ENCODE measurements at places on chromosomes 2 and 18.

DNA sequence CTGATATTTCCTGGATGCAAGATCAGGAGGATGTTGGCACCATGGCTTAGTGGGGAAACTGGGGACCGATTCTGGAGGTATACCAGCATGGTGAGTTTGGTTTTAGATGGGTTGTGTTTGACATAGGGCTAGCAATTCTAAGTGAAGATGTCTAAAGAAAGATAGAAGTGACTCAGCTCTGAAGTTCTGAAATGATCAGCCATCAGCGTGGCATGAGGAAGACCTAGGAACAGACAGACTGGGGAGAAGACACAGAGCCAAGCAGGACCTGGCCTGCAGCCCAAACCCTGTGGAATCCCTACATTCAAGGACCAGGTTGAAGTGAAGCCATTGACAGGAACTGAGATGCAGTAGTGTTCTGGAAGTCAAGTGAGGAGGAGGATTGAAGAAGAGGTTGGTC, 39.8 kb downstream of the HRH4 start:
- DNase-seq = no peak

DNA sequence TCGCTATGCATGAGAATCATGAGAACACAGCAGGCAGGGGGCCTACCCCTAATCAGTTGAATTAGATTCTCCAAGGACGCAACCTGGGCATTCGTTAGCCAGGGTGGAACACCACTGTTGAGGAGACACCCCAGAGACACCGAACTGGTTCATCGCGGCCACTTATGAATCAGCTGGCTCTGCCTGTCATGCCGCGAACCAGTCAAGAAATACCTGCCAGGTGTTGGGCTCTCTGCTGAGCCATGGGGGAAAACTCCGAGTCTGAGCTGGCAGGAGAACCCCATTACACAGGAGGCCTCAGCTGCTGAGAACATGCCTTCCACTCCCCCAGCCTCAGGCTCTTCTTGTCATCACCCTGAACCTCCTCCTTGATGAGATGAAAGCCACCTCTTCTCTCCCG, 184.3 kb downstream of the SMAD7 start:
- no peak for DNase-seq

DNA sequence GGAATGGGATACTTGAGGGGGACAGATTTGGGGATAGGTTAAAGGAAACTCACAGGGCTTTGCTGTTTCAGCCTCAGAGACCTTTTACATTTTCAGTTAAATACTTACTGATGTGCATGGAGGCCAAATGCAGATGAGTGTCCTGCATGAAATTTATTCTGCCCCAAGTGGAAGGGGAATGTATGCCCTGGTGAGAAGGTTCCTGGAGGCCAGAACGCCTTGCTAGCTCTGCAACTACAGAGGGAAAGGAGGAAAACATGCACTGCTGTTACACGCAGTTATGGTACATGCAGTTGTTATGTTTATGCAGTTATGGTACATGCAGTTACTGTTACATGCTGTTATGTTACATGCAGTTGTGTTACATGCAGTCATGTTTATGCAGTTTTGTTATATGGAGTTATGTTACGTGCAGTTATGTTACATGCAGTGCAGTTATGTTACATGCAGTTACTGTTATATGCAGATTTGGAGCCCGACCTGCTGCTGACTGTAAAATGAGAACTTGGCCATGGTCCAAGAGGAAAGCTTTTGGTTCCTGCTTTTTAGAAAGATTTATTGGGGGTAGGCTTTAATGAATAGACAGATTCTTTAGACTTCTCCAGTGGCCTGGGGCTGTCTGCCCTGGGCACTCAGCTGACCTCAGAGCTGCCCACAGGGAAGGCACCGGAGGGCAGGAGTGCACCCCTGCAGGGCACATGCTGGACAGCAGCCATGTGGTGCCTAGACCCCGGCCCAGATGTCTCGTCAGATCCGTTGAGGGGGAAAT, 84.1 kb downstream of the LDLRAD4 start:
- DNase-seq = no peak

DNA sequence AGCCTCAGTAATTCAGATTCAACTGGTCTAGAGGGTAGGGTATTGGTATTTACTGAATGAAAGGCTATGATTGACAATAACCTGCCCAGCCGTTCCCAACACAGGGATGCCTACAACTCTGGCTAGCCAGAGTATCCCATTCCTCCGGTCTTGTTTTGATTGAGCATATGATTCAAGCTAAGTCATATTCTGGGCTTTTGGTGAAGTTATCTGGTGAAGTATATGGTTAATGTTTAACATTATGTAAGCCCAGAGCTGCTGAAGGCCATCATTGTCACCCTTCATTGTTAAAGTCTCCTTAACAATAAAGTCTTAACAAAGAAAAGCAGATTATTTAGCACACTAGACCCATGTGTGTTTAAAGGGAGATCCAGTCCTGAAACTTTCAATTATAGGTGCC, 152.6 kb downstream of the EXOC6B start:
- DNase-seq = no peak

- DNase-seq = no peak
Observed at GRCh38 chr2:44170311-44170717, 1.6 kb downstream of the PPM1B start.

DNA sequence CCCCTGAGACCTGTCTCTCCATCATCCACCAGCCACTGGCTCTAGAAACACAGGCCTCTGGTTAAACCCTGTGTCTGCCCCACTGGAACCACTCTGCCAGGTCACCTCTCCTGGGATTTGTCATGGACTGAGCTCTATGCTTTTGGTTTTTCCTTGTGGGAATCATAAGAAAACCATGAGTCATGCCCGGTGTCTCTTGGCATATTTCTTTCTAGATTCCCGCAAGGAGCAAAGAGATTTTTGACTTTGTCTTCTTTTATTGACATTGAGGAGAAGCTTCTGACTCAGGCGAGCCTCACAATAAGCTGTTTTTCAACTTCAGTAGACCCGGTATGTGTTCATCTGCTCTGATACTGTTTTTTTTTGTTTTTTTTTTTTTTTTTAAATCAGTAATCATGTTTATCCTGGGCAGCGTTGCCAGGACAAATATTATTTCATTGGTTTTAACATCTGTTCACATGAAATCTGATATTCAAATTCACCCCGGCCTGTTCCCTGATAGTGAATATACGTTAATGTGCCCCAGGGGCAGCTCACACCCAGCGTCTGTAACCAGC, 207.1 kb downstream of the ACKR3 start:
- no peak for DNase-seq

DNA sequence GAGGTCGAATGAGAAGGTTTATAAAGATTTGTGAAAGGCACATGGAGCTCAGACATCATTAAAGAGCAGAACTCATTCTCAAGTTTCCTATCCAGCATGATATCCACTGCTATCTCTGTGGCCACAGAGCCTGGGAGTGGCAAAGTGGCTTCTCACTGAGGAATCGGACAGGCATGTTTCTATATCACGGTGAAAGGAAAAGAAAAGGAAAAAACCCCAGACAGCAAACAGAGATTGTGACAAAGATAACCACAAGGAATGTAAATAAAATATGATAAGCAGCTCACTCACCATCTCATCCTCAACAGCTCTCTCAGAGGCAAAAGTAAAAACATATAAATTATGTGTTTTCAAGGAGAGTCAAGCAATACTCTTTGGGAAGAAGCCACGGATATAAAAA, 2.5 kb downstream of the PID1 start:
- no peak for DNase-seq

- no peak for DNase-seq
Observed at GRCh38 chr2:17036361-17036760, 370.7 kb upstream of the CYRIA start.

GRCh38 chr2:207772844-207773205, 3.1 kb upstream of the FZD5 start:
- DNase-seq = no peak

DNA sequence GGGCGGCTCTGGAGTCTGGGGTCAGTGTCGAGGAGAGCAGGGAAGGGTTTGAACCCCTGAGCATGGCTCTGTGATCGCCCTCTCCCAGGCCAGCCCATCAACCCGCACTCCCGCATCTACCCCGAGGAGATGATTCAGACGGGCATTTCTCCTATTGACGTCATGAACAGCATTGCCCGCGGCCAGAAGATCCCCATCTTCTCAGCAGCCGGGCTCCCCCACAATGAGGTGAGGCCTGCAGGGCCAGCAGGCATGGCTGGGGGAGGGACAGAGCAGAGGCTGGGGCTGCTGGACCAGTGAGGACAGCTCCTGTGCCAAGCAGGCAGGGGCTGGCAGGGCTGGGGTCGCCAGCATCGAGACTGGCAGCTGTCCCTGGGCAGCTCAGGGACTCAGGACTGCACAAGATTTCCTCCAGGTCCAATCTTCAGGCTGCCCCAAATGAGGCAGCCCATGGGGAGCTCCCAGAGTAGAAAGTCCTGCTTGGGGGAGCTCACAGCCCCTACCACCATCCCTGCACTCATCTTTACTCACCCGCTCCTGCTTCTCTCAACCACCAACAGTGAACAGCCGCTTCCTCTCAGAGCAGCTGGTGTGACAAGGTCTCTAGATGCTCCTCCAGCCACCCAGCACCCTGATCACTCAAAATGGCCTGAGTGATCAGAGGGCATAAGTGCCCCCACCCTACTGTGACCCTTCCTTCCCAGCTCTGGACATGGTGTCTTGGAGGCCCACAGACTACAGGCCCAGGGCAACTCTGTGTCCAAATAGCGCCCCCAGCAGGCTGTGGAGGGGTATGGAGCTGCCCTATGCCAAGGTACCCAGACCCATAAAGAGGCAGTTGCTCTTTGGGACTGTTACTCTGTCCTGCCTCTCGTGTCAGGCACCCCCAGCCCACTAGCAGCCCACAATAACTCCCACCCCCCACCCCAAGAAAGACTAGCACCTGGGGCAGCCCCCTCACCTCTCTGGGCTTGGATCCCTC, 18.3 kb upstream of the ANKRD53 start:
- no peak for DNase-seq

DNA sequence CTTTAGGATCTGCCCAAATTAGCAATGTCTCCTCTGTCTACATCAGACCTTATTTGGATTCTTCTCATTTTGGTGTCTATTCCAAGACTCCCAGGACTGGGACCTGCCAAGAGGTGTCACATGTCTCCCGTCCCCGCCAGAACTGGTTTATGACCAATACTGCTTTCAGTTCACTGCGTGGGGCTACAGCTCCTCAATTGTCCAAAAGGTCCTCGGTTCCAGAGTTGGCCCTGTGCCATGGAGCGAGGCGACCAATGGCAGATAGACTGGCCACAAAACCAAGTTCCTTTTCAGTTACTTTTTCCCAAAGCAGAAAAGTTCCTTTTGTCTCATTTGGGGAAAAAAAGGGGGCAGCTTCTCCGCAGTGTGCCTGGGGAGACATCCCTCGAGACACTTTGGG, 144.1 kb upstream of the ZNF236 start:
- no peak for DNase-seq

- DNase-seq = peak; percentile 86
Observed at GRCh38 chr2:205731583-205731981, 49.3 kb downstream of the NRP2 start.

DNA sequence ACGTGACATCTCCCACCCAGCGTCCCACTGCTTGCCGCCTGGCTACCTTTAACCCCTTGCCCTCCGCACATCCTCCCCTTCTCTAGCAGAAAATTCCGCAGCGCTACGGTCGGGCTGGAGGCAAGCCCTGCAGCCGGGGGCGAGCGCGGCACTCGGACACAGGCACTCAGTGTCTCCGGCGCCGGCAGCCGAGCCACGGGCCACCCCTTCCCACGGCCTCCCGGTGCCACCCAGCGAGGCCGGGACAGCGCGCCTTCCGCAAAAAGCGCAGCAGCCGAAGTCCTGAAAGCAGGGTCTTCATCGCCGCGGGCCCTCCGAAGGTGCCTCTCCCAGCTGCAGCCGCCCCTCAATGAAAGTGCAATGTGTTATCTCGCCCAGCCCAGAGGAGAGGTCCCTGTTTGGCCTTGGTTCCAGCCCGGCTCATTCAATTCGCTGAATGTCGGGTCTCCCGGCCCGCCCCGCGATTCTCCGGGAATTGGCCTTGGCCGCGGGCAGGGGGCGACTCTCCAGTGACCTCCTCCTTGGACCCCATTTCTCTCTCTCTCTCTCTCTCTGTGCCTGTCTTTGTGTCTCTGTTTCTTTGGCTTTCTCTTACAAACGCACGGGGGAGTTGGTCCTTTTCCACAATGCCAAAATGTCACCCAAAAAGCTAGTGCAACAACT, 1.1 kb downstream of the DLGAP1 start:
- no peak for DNase-seq

DNA sequence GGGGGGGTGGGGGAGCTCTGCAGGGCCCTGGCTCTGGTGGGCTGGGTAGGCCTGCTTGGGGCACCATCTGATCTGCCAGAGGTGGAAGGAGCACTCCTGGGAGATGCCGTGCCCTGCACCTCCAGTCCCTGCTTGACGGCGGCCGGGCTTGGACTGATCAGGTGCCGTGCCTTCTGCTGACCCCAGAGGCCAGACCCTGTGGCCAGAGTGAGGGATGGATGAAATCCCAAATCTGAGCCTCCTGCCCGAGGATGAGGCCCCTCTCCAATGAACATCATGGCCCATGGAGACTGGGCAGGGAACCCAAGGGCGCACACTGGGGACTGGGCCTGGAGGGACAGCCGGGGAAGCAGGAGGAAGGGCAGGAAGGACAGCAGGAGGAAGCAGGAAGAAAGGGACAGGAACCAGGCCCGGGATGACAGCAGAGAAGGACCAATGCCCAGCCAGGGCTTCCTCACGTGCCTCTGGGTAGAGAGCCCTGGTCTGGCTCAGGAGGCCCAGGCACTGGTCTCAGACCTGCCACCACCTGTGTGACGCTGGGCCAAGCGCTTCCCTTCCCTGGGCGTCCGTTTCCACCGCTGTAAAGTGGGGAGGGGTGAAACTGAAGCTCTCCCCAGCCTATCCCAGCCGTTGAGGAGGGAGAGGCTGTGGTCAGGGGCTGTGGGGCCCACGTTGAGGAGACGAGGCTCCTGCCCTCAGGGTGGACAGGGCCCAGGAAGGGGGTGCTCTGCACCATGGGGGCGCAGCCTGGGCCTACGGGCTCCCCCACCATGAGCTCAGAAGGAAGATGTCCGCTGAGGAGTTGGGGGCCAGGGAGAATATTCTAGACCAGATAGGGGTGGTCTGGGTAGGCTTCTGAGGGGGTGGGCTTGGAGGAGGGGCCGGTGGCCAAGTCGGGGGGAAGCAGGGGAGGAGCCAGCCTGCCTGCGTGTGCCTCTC, 1.0 kb upstream of the GPR35 start:
- no peak for DNase-seq

DNA sequence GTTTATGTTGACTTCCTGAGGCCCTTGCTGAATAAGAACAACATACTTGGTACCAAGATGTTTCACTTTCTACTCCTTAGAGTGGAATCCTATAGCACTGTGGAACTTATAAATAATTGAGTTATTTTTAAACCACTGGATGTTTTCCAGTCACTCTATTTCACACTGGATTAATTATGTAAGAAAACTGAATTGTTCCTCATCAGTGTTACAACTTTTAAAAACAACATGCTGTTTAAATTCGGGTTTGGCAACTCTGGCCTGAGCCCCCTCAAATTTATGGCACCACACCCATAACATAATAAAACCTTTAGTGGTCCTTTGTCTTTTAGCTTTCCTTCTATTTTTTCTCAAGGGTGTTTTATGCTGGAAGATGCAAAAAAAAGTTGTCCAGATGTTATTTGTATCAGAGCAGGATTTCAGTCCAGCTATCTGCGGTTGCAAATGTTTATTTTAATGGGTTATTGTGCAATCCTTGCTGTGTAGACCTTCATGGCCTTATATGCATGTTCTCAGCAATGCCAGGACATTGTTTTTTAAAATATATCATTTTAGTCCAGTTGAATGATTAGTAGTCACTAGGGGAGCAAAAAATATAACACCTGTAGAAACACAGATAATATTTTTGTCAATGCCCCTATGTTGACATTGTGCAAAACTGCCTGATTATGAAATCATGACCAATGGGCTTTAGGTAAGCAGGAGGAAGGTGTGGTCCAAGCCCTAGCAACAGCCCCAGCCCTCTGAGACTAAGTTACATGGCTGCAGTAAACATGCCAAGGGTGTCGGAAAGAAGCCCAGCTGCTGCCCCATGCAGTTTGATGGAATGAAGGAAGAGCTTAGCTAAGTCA, 638.0 kb upstream of the ZEB2 start:
- peak; percentile 88 for DNase-seq

Measured in AG04450 (cell line).